Colonic mucosa (tissue), 4 donors: ENCODE measurements at places on chromosomes 5 and 9.

DNA sequence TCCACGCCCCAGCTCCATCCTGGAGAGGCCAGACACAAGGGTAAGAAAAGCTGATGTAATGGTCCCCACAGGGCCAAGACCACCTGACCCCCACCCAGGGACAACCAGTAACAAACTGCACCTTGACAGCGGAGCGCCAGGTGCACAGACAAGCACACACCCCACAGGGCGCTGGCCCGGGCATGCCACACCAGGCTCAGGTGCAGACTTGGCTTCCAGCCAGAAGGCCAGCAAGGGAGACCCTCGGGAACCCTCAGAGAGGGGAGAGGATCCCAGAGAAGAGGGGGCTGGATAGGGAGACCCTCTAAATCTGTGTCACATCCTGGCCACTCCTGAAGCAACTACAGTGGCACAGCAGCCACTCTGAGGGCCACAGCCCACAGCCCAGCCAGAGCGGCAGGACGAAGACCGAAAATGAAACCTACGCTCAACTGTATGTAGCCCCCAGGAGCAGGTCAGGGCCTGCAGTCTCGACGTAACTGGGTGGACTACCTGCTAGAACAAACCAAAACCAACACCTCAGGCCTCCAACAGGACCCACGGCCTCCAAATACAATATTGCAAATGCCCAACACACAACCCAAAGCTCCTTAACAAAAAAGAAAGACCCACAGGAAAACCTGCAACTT lies 18.5 kb downstream of the CAMSAP1 start:
- no peak for DNase-seq

DNA sequence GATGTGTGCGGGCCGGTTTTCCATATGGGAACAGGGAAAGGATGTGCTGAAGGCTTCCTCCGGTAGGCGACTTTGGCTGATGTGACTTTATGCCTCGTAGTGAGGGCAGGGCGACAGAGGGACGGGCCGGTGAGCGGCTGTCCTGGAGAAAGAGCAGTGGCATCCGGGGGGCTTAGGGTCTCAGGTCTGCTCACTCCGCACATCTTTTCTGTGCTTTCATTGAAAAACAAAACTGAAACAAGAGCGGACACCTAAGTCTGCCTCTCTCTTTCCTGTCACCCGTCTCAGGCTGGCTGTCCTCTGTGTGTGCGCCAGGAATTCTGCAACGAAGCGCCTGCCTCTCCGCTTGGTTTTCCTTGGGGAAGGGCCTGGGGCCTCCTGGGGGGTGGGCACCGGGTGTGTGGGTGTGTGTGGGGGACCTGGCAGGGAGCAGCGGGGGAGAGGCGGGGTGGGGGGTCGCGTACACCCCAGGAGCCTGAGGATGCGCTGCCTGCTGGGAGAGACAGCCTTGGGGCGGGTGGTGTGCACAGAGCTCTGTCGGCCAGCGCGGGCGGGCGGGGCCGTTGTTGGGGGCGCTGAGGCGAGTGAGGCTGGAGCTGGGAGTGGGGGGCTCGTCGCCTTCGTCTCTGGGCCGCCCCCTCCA lies 580 bp upstream of the PRRX2 start:
- DNase-seq = no peak

- no peak for DNase-seq
Measured at GRCh38 chr5:159887050-159887449, 29.2 kb upstream of the ADRA1B start.

DNA sequence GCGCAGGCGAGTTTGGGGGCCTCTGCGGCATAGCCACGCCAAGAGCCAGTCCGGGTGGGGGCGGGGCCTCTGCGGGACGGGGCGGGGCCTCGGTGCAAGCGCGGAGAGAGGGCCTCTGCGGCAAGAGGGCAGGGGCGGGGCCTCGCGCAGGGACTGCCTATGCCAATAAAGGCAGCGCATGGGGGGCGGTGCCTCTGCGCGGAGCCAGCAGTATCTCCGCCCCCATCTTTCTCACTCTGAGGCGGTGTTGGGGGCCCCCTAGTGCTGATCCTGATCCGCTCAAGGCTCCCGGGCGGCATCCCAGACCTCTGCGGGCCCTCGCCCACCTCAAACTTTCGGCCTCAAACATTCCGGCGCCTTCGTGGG lies 9.2 kb upstream of the GPRIN1 start:
- DNase-seq = peak; percentile 82

DNA sequence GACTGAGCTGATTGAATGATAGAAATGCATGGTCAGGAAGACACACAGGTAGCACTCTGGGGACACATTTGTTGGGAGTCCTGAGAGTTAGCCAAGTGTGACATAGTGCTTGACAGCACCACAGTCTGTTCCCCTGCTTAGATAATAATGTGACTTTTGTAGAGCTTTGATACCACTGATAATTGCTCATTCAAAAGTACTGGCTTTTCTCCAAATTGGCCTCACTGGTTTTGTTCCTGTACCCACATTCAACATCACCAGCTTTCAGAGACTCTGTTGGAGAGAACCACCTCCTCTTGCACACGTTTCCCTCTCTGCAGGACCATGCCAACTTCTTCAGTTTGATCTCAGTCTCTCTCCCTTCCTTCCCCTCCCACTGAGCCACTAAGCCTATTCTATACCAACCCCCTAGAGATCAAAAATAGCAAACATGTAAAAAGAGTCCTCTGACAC lies 52.5 kb upstream of the IL7R start:
- DNase-seq = no peak

- DNase-seq = no peak
Measured at GRCh38 chr9:131487621-131488031, 15.1 kb upstream of the POMT1 start.

GRCh38 chr9:131635892-131636291 lies 90.6 kb downstream of the PRRT1B start:
- DNase-seq = no peak

DNA sequence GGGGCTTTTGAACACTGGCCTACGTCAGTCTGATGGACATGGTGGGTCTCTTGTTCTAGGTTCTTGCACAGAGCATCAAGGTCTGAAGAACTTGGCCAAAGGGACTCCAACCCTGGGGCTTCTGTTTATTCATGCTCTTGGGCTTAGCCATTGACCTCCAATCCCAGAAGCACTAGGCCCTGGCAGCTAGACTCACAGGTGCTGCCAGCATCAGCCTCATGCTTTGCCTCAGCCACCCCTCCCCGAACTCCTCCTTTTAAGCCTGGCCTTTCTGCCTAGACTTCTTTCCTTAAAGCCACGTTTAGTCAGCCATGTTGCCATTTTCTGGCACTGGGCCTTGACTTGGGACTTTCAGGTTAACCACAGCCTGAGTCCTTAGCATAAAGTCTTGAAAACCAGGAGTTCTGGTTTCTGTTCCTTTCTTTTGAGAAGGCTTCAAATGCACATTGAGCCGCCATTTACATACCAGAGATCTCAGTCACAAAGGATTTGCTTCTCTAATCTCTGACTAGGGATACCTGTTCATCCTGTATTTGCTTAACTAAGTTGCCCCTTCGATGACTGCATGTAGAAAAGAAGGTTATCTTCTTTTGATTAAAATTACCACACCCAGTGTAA lies 54.7 kb downstream of the ANGPTL2 start:
- no peak for DNase-seq

DNA sequence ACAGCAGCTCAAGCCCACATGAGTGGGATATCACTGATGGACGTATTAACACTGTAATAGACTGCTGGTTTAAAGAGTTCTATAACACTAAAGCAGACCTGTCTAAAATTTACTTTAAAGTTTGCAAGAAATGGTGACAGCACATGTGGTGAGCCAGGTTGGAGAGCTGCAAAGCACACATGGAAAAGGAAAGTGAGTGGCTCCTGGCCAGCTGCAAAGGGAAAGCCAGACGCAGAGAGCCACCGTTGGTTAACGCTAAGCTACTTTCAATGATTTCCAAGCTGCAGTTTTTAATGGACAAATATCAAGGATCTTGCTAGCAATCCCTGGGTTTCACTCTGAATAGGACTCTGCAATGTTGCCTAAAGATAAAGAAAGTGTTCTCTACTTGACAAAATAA lies 89.9 kb downstream of the CTNND2 start:
- DNase-seq = no peak
